Substantia nigra (tissue), 51 donors: ENCODE measurements at places on chromosomes 1 and 21.

DNA sequence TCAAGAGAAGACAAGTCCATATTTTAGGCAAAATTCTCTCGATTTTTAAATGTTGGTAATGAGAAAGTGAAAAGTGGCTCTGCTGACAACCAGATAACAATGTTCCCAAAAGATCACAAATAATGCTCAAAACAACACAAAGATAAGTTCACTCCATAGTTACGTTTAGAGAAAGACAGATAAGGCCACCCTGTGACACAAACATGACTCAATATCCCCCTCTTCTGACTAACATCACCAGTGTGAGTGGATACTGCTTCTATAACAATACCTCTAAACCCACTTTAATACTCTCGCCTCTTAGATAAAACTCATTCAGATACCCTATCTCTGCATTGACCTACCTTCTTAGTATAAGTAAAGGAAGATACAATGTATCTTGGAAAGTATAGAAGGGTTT lies 51.2 kb upstream of the RGS7 start:
- no peak for DNase-seq

DNA sequence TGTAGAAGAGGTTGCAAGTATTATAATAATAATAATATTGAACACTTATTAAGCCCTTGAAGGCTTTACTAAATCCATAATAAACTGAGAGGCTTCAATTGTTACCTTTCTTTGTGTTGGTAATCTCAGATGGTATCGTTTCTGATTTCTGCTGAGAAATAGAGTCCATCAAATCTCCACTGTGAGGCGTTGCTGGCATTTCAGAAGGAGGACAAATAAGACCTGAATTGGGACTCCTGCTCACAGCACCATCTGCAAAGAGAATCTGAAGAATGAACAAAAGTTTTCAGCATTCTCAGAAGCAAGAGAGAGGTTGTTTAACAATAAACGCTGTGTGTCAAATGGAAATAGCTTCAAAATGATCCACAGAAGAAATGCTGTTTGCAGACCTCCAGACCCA lies 93.7 kb downstream of the WDR3 start:
- no peak for DNase-seq

- peak; percentile 54 for DNase-seq
These were observed 40.6 kb upstream of the CLIC4 start for GRCh38 chr1:24704411-24705259.

GRCh38 chr1:212721388-212722247 lies 22.0 kb upstream of the BATF3 start:
- no peak for DNase-seq

GRCh38 chr21:41865002-41865777 lies 14.0 kb downstream of the PRDM15 start:
- no peak for DNase-seq
